Peyer's patch (tissue), 4 donors: ENCODE measurements at places on chromosomes 7 and 10. TPM values are rescaled to one million over a fixed set of nuclear protein-coding genes. Genes with fewer than 3 reads are reported as not detected.

The GRID2IP gene
- total RNA-seq = 0.88 TPM

The GPR15LG gene
- 83.2 TPM for total RNA-seq

The HECW1 gene
- 3.9 TPM for total RNA-seq

The TMEM273 gene
- 13.2 TPM for total RNA-seq

The PDE6C gene
- total RNA-seq = not detected

The SPACDR gene
- not detected for total RNA-seq

The SHH gene
- total RNA-seq = not detected

The ALOX5 gene
- total RNA-seq = 24.0 TPM

The OR9A2 gene
- total RNA-seq = not detected

The HMX2 gene
- not detected for total RNA-seq

The GPER1 gene
- total RNA-seq = 0.53 TPM

The UNCX gene
- total RNA-seq = not detected

The ZNF282 gene
- 34.5 TPM for total RNA-seq

The HTRA1 gene
- 26.1 TPM for total RNA-seq

The GOLGA7B gene
- 0.83 TPM for total RNA-seq
